Vein endothelial cell (primary cell): ENCODE measurements at places on chromosomes 16 and 17. TPM values are rescaled to one million over a fixed set of nuclear protein-coding genes. Genes with fewer than 3 reads are reported as not detected.

EIF3C gene
- total RNA-seq: 84.9 and 123 TPM in 2 replicates

HOXB5 gene
- 0.33 and 0.86 TPM in 2 replicates for total RNA-seq

CHTF8 gene
- 126 and 131 TPM in 2 replicates for total RNA-seq

TBC1D3C gene
- total RNA-seq: not detected in 2 replicates

MRPS7 gene
- total RNA-seq: 75.5 and 79.7 TPM in 2 replicates

C17orf113 gene
- total RNA-seq: 0.29 and 0.33 TPM in 2 replicates

TEKT5 gene
- total RNA-seq: 0.65 TPM in 1 of 2 replicates, not detected in the other

TMEM106A gene
- 7.4 and 9.8 TPM in 2 replicates for total RNA-seq

GAS7 gene
- under 0.01 and 0.10 TPM in 2 replicates for total RNA-seq

ARSG gene
- total RNA-seq: 7.9 and 8.8 TPM in 2 replicates

CMTM2 gene
- total RNA-seq: not detected in 2 replicates

ODAD4 gene
- total RNA-seq: 0.33 and 0.38 TPM in 2 replicates

STUB1 gene
- total RNA-seq: 115 and 135 TPM in 2 replicates

DHX38 gene
- total RNA-seq: 65.0 and 68.0 TPM in 2 replicates

RNF222 gene
- total RNA-seq: not detected in 2 replicates

CRYM gene
- total RNA-seq: not detected in 2 replicates

ABCA9 gene
- total RNA-seq: 6.4 and 8.5 TPM in 2 replicates

TP53TG3C gene
- not detected in 2 replicates for total RNA-seq

TP53TG3B gene
- total RNA-seq: not detected in 2 replicates

GFAP gene
- 0.86 TPM in 1 of 2 replicates, not detected in the other for total RNA-seq

FNDC8 gene
- not detected in 2 replicates for total RNA-seq

SLC9A5 gene
- total RNA-seq: 0.86 and 1.6 TPM in 2 replicates

PIK3R5 gene
- not detected in 2 replicates for total RNA-seq
